ENCODE measurements at places on chromosomes 11 and 22.

DNA sequence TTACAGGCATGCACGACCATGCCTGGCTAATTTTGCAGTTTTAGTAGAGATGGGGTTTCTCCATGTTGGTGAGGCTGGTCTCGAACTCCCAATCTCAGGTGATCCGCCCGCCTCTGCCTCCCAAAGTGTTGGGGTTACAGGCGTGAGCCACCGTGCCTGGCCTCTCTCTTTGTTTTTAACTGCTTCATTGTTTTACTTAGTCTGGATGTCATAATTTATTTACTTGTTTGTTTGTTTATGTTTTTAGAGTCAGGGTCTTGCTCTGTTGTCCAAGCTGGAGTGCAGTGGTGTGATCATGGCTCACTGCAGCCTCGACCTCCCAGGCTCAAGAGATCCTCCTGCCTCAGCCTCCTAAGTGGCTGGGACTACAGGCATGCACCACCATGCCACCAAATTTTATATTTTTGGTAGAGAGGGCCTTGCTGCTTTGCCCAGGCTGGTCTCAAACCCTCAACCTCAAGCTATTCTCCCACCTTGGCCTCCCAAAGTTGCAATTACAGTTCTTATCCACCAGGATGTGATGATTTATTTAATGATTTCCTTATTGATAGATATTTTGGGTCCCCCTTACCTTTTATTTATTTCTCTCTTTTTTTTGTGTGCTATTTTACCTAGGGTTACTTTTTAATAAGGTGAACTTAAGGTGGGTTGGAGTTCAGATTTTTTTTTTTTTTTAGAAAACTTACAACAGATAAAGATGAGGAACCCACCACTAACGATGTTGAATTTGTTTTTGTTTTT lies 52.6 kb upstream of the ADA2 start:
- DNase-seq, result no peak

- no peak for DNase-seq
Observed at GRCh38 chr11:92505689-92506088, 281.1 kb downstream of the FAT3 start.

GRCh38 chr11:131033151-131033651 lies 116.9 kb upstream of the SNX19 start:
- no peak for DNase-seq

DNA sequence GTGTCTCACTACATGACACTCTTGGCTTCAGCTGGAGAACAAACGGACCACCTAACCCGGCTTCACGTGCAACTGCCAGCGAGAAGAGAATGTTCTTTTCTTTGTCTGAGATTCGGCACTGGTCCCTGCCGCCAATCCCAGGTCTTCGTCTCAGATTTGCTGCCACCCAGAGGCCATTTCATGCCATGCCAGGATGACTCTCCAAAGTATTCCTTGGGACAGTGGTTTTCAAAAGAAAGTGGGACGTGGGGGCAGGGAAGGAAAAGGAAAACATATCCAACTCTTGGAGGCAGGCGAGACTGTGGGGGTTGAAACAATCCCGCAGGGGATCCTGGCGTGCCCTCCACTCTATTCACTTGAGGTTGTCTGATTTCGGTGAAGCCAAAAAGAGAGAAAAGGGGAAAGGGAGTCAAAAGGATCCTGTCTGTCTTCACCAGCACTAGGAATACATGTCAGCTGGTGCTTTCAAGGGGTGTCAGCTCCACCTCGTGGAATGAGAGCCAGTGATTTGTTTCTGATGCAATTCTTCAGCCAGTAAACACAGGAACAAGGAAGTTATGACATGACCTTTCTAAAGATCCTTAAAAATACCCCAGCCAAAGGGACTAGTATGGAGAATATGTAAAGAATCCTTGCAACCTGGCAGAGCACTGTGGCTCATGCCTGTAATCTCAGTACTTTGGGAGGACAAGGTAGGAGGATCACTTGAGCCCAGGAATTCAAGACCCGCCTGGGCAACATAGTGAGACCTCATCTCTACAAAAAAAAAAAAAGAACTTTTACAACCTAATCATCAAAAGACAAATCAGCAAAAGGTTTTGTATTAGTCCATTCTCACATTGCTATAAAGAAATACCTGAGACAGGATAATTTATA lies 41.0 kb upstream of the APLNR start:
- peak; percentile 76 for DNase-seq

DNA sequence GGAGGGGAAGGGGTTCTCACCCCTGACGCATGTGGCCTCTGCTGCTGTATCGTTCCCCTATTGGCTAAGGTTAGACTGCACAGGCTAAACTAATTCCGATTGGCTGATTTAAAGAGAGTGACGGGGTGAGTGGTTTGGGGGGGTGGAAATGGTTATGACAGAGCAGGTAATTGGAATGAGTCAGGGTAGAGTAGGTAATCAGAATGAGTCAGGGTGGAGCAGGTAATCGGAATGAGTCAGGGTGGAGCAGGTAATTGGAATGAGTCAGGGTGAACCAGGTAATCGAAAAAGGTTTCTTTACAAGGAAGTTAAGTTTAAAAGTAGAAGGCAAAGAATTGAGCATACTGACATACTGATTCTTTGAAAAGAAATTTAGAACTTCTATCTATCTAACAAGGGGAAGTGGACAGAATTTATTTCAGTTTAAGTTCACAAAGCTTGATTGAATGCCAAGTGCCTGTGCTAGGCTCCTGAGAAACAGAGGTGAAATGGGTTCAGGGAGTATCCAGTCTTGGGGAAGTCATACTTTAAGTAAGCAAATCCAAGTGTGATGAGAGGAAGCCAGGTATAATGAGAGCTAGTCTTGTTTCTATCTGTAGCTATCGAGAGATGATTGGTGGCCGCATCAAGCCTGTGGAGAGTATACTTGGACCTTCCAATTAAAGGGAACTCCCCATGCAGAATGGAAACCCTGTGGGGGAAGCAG lies 58.0 kb downstream of the C11orf91 start:
- no peak for DNase-seq

- DNase-seq, result no peak
Observed at GRCh38 chr11:4543561-4543960, 1.4 kb upstream of the OR52M1 start.

- no peak for DNase-seq
Observed at GRCh38 chr11:99973993-99974392, 713.1 kb upstream of the ARHGAP42 start.

DNA sequence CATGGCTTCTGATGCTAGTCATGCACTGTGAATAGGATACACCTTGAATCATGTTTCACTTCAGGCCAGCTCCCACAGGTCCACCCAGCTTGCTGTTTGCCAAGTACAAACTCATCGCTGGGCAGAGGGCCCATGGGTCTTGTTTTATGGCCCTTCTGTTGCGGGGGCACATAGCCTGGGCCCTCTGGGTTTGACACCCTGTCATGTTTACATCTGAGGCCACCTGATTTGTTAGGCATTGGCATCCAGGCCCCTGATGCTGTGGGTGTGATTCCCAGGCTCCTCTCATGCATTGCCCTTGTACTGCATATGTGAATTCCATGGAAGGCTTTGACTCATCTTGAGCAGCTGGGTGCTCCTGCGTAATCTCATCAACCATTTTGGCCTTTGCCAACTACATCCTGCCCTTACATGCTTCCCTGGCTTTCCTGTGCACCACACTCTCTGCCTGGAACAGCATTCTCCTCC lies 32.6 kb downstream of the PPFIBP2 start:
- DNase-seq, result no peak

DNA sequence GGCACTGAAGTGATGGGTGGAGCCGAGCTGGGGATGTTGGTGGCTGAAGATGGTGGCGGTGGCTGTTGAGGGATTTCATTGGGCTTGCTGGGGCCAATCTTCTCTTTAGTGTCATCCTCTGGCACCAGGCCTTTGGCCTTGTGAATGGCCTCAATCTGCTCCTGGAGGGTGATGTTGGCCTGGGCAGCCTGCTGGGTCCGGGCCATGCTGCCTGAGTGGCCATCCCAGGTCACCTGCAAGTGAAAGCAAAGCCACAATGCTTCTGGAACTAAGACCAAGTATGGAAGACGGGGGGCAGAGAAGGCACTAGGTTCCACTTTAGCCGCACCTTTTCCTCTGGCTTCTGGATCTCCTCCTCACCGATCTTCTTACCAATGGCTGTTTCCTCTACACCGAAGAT lies 12.1 kb upstream of the TBC1D10A start:
- no peak for DNase-seq

- no peak for DNase-seq
Observed at GRCh38 chr11:1209371-1210057, 13.4 kb upstream of the MUC5B start.

DNA sequence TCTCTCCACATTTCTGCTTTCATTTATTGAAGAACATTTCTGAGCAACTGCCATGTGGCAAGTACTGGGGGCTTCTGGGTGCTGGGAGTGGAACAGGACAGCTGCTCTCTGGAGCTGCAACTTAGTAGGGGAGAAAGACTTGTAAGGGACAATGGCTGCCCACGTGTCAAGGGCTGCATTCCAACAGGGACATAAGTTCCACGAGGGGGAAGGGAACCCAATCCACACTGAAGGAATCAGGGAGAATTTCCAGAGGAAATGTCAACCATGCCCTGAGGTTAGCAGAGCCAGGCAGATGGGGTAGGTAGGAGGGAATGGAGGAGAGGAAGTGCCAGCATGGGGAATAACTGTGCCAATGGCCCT lies 1.7 kb downstream of the MAPK8IP2 start:
- no peak for DNase-seq

DNA sequence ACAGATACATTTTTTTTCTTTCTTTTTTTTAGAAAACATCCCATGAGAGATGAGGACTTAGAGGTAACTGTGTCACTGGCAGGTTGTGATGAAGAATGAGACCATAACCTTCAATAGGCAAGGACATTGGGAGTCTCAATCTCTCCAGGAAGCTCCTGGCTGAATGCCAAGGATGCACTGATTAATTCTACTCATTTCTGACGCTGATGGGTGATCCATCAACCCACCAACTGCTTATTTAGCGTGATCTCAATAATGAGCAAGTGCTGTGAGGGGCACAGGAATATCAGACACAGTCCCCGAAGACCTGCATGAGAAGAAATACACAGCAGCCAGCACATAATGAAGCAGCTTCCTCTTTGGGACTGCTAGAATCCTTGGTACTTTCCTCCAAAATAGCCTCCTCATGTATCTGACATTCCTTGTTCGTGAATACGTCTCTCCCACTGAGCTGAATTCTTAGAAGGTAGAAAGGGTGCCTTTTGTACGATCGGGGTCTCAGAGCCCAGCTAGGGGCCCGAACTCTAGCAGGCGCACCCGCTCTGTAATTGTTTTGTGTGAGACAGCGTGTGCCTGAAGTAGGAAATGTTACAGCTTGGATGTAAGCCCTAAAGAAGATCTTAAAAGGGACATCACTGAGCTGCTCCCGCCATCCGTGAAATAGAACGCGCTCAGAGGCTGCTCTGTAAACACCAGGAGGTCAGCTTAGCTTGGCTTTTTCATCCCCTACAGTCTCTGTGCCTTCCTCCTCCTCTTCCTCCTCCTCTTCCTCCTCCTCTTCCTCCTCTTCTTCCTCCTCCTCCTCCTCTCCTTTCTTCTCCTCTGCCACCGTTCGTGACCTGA lies 7.2 kb downstream of the CLMP start:
- DNase-seq, result no peak

- DNase-seq, result no peak
Observed at GRCh38 chr11:82854242-82854641, 46.0 kb downstream of the PRCP start.

- no peak for DNase-seq
Observed at GRCh38 chr11:11291041-11292015, 61.7 kb downstream of the CSNK2A3 start.

- DNase-seq, result no peak
Observed at GRCh38 chr22:39297490-39298240, 21.8 kb downstream of the RPL3 start.

DNA sequence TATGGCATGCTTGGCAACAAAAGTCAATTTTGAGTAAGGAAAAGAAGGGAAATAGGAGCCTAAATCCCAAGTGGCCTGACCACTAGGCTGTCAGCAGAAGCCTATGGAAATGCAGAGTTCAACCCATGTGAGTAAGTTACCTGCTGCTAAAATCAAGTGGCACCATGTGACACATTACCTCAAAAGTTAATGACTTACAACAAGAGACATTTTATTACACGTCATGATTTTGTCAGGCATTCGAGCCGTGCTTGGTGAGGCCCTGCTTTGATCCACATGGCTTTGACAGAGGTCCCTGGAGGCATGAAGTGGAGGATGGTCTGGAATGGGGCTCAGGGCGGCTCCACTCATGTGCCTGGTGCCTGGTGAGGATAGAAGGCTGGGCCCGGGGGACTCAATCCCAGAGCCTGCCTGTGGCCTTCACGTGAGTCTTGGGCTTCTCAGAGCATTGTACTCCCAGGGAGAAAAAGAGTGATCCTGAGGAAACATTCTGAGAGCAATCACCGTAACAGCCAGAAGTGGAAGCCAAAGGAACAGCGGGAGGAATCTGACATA lies 339.1 kb upstream of the B3GAT1 start:
- DNase-seq, result no peak

DNA sequence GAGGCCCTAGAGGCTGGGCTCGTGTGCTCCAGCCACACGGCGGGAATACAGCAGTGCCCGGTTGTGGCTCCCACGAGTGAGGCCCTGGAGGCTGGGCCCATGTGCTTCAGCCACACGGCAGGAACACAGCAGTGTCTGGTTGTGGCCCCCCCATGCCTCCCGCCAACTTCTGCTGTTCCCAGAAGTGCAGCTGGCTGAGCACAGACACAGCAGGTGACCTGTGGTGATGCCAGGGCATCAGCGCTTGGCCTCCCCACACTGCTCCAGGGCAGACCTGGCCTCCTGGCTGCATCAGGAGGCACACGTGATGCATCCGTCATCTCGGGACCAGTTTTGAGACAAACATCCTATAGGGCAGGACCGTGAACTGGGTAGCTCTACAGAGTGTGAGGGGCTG lies 110.3 kb downstream of the KCNQ1OT1 start:
- DNase-seq, result no peak

- DNase-seq, result no peak
Observed at GRCh38 chr11:126720539-126721235, 279.9 kb downstream of the KIRREL3 start.

- DNase-seq, result no peak
Observed at GRCh38 chr11:57938351-57938750, 85.3 kb upstream of the OR9Q1 start.

DNA sequence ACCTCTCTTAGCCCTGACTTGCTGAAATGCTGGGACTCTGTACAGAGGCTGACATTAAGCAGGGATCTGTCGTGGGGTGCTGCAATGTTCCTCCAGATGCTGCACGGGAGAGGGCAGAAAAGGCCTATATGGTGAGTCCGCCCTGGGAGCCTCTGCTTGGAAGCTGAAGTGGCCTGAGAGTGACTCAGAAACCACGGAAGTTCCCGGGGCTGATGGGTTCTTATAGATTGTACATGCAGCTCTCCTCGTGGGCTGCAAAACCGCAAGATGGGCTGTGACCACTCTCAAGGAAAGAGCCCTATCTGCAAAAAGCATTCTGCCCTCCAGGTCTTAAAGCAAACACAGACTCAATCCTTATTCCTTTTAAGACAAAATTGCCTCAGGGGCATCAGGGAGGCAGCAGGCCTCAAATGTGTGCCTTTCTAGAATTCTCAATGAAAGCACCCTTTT lies 5.8 kb upstream of the SLC43A3 start:
- DNase-seq, result no peak

DNA sequence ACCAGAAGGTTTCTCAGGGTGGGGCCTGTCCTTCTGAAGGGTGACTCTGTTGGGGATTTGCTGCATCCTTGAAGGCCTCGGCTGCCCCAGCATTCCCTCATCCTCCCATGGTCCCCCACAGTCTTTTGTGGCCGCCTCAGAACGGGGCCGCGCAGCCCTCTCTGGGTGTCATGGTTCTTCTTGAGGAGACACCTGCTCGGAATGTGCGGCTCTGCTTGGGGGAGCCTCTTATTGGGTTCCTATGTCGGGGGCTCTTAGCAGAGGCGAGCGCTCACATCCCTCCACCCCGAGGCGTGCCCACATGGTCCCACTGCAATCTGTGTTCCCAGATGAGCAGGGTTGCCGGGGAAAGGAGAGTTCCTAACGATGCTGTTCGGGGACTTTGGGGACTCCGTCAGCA lies 1008.4 kb downstream of the BRD1 start:
- DNase-seq, result no peak
